Dermis blood vessel endothelial cell (primary cell): ENCODE measurements at places on chromosomes 13 and 19. TPM values are rescaled to one million over a fixed set of nuclear protein-coding genes. Genes with fewer than 3 reads are reported as not detected.

DNA sequence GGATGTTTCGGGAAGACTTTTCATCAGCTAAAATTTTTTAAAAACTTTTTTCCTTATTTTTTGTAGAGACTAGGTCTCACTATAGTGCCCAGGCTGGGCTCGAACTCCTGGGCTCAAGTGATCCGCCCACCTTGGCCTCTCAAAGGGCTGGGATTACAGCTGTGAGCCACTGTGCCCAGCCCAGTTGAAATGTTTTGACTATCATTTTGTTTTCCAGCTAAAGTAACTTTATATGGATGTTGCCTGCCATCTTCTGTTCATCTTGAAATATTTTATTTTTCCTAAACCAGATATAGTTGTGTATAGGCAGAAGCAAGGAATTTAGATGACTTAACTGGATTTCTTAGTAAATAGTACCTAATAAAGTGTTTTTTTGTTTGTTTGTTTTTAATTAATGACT lies 7.0 kb downstream of the CAB39L start:
- peak; percentile 17 for DNase-seq

KL gene
- 0.23 and 1.0 TPM in 2 replicates for total RNA-seq

DNA sequence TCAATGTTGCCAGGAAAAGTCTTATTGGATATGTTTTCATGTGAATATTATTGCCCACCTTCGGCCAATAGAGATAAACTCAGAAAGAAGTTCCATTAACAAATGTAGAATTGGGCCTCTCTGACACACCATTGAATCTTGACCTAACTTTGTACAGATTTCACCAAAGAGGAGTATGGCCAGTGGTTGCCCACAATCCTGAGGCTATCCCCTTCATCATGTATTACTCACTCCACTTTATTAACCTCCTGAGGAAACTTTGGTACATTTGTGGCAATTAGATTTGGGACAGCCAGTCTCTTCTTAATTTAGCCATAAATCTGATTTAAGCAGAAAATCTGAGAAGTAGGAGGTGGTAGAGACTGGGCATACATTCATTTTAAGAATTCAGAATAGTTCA lies 53.3 kb upstream of the POSTN start:
- DNase-seq = no peak

GRCh38 chr13:104650431-104650830 lies 1584.2 kb upstream of the SLC10A2 start:
- DNase-seq = no peak

USP12 gene
- 32.3 and 39.7 TPM in 2 replicates for total RNA-seq

DNA sequence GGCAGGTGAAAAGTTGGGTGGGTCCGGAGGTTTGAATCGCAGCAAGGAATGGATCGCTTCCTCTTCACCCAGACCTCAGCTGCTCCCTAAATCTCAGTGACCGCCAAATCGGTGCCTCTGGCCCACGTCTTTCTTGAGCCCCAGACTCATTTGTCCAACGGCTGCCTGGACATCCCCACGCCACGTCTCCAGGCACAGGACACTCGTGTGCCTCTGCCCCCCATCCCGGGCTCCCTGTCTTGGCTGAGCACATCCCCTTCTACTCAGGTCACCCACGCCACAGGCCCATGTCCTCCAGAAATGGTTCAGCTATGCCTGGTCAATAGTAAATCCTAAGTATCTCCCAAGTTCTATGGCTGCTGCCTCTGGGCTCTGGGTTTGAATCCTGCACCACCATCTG lies 56.6 kb downstream of the CDADC1 start:
- DNase-seq = no peak

GRCh38 chr13:87274209-87274819 lies 396.9 kb upstream of the SLITRK5 start:
- no peak for DNase-seq

GRCh38 chr19:38496603-38497487 lies 63.4 kb downstream of the RYR1 start:
- no peak for DNase-seq

DNA sequence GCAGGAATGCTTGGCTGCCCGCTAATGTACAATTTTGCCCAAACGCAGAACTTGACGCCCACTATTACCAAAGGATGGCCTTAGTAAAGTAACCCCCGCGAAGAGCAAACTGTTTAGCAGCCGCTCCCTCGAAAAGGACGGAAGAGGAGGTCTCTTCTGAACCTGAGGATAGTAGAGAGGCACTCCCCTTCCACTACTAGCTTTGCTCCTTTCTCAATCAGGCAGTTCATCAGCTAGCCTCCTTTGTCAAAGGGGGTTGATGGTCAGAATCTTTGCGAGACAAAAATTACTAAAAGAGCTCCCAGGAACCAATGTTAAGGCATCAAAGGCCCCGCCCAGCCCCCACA lies 534 bp downstream of the CAB39L start:
- DNase-seq = peak; percentile 46

DNA sequence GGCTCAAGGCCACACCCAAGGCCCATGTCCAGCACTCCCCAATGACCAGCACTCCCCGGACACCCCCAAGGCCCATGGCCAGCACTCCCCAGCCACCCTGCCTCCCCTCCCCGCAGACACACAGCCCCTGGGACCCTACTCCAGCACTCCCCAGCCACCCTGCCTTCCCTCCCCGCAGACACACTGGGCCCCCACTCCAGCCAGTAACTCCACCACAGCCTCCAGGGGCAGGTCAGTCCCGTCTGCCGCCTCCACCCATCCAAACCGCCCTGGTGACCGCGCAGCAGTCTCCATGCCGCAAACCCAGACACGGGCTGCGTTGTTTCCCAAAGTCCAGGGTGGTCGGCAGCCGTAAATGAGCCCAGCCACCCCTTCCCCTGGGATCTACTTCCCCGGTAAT lies 70.7 kb downstream of the SPACA7 start:
- no peak for DNase-seq

PABPC3 gene
- total RNA-seq = under 0.01 and 0.14 TPM in 2 replicates
